NCI-H774 (cell line): ENCODE measurements at places on chromosomes 3 and 15.

DNA sequence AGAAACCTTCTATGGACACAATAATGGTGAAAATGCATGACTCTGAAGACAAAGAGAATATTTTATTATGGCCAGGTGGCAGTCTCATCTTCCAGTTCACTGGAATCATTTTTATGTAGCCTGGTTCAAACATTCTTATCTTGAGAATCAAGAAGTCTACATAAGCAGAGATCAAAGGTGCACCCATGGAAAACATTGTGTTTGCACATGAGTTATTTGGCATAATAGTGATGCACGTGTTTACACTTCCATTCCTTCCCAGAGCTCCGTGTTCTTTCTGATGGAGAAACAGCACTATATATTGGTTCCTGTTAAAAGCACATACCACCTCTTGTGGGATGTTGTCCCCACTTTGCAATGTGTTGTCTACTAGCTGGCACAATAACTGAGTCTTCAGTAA is 572.2 kb downstream of the GRM7 start:
- no peak for DNase-seq

DNA sequence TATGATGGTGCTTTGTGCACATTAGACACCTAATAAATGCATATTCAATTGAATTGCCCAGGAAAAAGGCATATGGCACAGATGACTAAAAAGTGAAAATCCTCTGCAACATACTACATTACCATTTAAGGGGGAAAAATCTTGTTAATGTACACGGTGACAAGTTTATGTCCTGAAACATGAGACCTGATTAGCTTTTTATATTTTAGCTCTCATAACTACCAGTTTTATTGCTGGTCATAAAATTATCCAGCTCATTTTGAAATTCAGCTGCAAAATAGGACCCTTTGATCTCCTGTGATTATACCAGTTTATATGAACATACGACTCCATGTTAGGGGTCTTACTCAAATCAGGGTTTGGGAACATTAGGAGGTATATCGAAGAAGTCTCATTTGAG is 684.6 kb upstream of the CCDC54 start:
- DNase-seq: no peak

GRCh38 chr3:72812201-72812600 is 36.0 kb downstream of the SHQ1 start:
- DNase-seq: no peak

DNA sequence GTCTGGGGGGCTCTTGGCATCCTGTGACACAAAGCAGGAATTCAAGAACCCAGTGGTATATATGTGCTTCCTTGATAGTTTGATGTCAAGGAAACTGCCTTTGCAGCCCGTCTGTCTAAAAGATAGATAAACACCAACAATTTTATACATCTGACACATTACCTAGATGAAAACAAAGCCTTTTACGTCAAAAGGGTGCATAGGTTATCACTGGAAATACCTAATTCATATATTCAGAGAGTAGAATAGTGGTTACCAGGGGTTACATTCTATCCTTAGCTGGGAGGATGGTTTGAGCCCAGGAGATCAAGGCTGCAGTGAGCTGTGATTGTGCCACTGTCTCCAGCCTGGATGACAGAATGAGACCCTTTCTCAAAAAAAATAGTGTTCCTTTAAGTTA is 356.9 kb upstream of the RASGRP1 start:
- no peak for DNase-seq

DNA sequence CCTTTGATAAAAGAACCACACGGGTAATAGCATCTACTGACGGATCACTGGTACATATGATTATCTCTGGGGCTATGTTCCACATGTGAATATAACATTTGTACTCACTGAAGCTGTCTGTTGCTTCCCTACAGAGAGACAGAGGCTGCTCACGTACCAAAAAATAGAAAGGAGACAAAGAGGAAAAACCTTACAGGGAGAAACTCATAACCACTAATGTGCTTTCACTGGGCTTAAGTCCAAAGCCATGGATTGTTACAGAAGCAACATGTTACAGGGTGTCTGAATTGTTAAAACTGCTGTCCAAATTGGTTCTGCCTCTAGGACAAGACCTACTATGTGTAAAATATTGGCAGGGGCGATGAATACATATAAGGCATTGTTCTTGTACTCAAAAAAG is 311.9 kb downstream of the FOXP1 start:
- no peak for DNase-seq

DNA sequence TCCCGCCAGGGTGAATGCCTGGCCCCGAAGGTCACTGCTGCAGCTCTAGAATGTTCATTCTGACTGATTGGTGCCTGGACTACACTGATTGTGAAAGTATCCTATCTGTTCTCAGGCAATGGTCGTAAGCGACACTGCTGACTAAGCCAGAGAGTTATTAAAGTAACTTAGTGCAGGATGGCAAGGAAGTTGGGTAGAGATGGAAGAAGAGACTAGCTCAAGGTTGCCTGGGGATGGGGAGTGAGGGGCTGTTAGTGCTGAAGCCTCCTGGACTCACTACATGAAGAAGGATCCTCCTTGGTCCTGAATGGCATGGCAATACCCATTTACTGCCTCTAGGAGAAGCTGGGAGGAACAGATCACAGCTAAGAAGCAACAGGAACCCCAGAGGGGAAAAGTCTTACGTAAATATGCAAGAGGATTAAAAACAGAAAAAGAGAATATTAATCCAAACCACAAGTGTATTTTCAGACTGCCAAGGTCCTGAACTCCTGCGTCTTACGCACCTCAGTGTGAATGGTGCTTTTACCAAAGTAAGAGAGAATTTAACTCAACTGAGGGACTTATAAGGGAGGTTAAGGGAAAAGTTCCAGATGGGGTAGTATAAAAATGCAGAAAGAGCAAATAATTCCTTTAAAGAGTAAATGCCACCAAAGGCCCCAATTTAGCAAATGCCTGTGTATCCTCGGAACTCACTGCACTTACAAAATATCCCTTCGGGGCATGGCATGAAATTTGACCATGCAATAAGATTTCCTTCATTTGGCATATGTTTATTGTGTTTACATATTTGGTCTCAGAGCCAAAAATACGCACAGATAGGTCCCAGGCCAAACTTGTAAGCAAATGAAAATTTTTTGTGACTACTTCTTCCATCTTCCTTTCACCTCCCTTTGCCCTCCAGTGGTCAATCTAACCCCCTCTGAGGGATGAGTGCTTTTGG is 64.0 kb upstream of the DGKG start:
- DNase-seq: no peak

DNA sequence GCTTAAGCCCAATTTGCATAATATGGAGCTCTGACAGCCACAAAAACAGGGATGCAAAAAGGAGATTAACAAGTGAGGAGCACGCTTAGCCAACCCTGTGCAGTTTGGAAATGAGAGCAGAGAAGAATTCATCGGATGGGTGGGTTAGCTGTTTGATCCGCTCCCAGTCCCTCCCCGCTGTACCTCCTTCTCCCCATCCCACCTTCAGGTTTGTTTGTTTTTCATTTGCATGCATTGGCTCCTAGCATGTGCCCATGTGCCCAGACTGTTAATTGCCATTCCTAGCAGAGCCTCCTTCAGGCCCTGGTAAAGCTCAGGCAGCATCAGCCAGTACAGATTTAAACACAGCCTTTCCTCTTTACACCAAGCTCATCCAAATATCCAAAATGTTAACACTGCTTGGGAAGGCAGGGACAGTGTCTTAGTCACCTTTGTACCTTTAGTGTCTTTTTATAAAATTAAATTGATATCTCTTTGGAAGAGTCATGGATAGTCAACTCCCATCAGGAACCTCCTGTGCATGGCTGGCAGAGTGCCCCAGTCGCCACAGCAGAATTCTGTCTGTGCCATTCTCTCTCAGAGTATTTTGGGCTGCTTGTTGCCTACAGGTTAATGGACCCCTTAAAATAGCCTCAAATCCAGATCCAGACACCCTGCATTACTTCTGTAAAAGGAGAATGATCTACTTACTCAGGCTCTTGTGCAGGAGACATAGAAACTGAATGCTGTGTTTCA is 244.2 kb downstream of the LSAMP start:
- DNase-seq: no peak

DNA sequence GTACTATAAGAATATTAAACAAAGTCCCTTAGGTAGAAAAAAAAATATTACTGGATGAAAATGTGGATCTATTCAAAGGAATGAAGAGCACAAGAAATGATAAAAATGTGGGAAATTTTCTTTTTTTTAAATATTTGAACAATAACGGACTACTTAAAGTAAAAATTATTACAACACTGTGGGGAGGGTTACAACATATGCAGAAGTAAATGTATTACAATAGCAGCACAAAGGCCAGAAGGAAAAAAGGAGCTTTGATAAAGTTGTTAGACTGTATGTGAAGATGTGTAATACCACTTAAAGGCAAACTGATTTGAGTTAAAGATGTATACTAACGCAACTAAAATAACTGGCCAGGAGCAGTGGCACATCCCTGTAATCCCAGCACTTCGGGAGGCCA is 427.1 kb downstream of the SHQ1 start:
- DNase-seq: no peak

DNA sequence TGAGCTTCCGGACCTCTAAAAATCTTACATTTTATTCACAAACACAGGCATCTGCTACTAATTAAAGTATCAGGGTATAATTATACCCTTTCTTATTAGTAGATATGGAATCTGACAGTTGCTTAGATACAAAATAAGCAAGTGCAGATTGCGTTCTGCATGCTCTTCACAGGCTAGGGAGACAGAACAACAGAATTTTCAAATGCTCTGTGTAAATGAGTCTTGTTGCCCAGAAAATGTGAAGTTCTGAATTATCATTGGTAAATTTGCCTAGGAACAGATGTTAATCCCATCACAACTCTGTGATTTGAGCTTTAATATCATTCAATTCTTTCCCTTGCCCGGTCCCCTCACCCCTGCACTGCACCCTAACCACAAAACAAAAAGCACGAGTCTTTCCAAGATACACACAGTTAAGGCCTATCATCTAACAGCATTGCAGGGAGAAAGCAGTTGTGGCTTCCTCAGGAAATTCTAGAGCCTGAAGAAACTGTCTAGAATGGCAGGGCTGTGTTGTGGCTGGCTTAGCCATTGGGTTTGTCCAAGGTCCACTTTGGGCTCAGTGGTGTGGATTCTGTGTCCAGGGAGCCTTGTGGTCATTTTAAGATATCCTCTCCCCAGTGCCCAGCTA is 119.8 kb downstream of the PDCD6IP start:
- no peak for DNase-seq

DNA sequence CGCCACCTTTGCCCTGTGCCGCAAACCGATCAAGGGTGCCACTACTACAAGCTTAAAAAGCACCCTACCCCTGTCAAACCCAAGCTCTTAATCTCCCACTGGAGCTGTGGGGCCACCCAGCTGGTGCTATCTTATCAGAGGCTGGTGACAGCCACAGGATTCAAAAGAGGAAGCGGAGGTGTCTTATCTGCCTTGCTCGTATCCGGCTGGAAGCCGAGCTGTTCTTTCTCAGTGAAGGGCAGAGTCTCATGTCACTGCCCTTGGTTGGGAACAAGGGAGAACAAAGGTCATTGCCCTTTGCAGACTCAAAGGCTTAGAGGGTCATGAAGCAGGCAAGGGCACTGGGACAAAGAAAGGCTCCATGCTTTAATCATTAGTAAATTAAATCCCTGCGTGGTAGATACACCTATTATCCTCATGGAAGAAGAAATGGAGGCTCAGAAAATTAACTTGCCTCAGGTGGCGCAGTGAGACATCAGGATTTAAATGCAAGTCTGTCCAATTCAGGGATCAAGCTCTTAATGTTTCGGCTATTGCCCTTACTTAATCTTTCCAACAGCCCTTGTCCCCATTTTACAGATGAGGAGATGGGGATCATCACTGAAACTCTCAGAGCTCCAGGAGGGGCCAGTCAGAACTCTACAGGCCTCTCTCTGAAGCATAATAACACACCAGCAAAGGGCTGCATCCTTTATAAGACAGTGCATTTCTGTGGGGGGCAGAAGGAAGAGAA is 360.0 kb upstream of the PROK2 start:
- DNase-seq: no peak

- peak; percentile 20 for DNase-seq
Observed at GRCh38 chr3:101836652-101837598, 12.4 kb upstream of the NFKBIZ start.

- DNase-seq: no peak
Observed at GRCh38 chr15:68228143-68228970, 1.2 kb downstream of the CLN6 start.

GRCh38 chr3:44992555-44993470 is 16.8 kb downstream of the EXOSC7 start:
- DNase-seq: no peak

- DNase-seq: no peak
Observed at GRCh38 chr15:68603216-68603595, 24.4 kb downstream of the CORO2B start.

GRCh38 chr3:112048911-112049310 is 14.4 kb downstream of the TMPRSS7 start:
- no peak for DNase-seq

DNA sequence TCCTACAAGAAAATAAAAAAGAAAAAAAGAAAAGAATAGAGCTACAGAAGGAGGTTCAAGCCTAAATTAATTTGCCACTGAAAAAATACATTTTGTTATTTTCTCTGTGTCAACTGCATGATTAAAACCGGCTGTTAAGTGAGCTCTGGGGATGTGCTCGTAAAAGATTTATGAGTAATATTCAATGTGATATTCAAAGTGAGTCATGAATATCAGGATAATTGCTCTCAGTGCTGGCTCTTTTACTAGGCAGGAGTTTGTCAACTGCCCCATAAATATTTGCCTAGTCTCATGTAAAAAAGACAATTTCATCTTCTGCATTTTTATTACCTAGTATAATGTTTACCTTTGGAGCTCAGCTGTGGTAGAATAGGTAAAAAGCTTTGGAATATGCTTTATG is 78.9 kb downstream of the CDIN1 start:
- peak; percentile 35 for DNase-seq

DNA sequence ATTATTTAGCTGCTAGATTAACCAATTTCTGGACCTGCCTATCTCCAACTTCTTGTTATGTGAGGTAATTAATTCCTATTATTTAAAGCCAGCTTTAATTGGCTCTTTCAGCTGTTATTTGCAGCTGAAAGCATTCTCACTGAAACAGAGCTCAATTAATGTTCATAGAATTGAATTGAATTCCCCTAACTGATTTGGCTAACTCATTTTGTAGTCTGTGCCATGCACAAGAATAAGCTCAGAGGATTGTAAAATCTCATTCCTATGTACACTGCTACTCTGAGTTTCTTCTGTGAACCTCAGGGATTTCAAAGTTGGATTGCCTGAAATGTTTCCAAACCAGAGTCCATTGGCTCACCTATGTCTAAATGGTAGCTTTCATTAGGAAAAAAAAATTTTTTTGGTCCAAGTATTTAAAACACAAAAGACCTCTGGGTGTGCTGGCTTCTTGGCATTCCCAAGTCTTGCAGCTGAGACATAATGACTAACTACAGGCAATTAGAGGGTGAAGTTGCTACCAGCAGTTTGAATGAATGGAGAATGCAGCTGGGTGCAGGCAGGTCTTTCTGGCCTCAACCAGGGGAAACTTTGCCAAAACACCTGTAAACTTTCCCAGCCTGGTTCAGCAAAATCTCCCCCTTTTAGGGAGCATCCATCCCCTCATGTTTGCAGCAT is 134.3 kb downstream of the EDEM1 start:
- no peak for DNase-seq

GRCh38 chr3:125331243-125331642 is 43.9 kb downstream of the ZNF148 start:
- no peak for DNase-seq

- no peak for DNase-seq
Observed at GRCh38 chr3:194270627-194271459, 80.3 kb downstream of the CPN2 start.

- DNase-seq: no peak
Observed at GRCh38 chr3:52145736-52146110, 8.5 kb downstream of the POC1A start.

- DNase-seq: no peak
Observed at GRCh38 chr3:58084166-58084565, 75.9 kb downstream of the FLNB start.

GRCh38 chr15:64381000-64381751 is at the start of gene PCLAF:
Gene PCLAF (minus strand): TSS chr15:64381441. CDS start chr15:64381371, 70 bp downstream.
- peak; percentile 93 for DNase-seq
